ENCODE measurements at places on chromosomes 4 and X.

DNA sequence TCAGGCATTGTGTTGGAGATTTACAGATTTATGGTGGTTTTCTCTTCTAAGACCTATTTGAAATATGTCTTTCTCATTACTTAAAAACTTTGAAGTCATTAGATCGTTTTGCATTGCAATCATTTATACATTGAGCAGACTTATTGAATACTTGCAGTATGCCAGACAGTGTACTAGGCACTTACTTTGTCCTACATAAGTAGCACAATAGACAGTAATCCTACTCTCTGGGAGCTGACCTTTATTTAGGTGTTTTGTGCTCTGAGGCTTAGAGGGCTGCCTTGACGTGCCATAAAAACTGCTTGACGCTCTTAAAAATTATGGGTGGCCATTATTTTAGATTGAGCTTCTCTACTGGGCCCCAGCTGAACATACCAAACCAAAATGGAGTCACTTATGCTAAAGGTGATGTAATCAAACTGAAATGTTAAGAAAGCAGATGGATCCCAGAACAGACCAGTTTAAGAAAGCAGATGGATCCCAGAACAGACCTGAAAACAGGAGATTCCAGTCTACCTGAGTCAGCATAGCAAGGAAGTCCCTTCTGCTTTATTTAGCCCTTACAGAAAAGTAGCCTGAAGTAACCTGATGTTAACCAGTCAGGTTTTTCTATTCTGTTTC is 42.4 kb downstream of the PTTG2 start:
- no peak for DNase-seq

GRCh38 chr4:154658680-154659405 is 46.4 kb upstream of the FGG start:
- DNase-seq = no peak

DNA sequence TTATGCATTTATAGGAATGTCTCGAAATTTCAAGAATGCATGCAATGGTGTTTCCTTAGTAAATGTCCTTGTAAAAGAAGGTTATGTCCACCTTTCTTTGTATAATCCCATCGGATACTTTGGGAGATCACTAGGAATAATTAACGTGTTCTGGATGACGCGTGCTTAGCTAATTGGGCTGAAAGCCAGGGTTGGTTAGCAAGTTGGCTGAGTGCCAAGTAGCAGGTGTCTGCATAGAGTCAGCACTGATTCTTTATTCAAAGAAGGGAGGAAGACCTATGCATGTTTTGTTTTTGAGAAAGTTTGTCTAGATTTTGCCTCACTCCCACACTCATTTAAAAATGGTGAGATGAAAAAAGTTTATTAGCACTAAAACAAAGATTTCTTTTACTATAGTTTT is 144.6 kb downstream of the SOX3 start:
- DNase-seq = no peak

GRCh38 chr4:31598639-31599038 is 878.5 kb downstream of the PCDH7 start:
- DNase-seq = no peak

- no peak for DNase-seq
Observed at GRCh38 chrX:81316163-81316562, 114.3 kb downstream of the SH3BGRL start.

DNA sequence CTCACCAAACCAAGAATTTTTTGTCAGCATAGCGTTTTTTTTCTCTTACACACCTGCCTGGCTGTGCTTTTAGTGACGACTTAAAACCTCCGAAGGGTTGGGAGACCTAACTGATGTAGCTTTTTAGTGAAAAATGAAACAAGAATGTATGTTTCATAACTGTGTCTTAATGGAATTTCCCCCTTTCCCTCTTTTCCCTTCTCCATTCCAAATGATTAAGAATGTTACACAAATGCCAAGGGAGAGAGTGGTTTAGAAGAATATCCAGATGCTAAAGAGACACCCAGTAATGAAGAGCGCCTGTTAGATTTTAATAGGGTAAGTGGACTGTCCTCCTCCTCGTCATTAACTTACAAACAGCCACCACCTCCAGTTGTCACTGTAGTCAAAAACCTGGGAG is 33.2 kb upstream of the TBC1D14 start:
- no peak for DNase-seq

DNA sequence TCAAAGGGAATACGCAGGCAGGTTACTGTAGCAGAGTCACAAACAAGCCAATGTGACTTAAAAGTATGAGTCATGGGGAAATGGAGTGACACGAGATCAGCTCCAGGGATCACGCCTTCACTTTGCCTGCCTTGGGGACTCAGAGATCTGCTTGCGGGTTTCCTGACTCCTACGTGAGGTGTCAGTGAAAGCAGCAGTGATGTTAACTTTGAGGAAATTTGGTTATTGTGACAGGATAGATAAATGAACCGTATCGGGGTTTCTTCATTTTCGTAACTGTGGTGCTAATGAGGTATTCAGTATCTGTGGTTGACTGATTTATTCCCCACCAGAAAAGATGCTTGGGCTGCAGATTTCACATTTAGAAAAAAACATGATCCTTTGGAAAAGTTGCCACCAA is 383.3 kb upstream of the ZFP42 start:
- DNase-seq = no peak

DNA sequence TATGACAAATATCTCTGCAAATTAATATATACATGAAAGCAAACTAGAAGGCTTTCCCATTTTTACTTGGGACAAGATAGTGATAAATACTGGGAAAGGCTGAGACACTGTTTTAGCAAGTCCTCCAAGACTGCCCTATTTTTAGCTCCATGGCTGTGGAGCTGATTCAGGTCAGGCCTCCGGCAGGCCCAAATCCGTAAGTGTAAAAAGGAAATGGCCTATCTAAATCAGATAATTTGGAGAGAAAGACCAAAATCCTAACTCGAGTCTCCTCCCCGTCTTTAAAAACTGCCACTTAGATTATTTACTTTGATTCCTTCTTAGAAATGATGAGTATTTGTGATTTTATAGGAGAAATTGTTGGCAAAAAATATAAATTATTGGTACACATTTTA is 2.9 kb downstream of the OTUD4 start:
- DNase-seq = no peak

DNA sequence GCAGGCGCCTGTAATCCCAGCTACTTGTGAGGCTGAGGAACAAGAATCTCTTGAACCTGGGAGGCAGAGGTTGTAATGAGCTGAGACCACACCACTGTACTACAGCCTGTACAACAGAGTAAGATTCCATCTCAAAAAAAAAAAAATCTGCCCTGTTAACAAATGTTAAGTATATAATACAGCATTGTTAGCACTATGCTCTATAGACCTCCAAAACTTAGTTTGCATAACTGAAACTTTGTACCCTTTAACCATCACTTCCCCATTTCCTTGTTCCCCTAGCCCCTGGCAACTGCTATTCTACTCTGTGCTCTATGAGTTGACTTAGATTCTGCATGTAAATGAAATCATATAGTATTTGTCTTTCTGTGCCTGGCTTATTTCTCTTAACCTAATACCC is 76.7 kb downstream of the TAB3 start:
- DNase-seq = no peak

- no peak for DNase-seq
Observed at GRCh38 chr4:52192721-52193135, 141.6 kb downstream of the SPATA18 start.

DNA sequence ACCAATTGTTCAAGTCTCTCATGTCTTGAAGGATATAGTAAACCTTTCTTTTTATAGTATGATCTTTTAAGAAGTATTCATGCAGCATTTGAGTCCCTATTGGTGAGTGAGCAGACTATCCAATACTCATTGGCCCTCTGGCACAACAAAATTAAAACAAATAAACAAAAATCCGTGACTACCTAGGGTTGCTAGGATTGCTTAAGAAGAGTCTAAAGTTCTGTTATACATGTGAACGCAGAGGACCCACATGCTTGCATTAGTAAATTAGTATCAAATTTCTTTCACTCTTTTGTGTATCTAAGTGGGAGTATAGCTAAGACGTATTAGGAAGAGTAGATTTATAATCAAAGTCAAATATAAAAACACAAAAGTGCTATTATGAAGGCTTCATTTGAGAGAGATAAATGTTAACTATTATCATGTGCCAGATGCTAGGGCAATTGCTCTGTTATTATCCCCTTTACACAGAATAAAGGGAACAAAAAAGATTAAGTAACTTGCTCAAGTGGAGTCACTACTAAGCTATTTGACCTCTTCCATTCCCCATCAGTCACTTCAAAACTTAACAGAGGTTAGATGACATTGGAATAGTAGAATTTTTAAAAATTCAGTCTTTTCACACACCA is 29.2 kb upstream of the LARP1B start:
- no peak for DNase-seq

DNA sequence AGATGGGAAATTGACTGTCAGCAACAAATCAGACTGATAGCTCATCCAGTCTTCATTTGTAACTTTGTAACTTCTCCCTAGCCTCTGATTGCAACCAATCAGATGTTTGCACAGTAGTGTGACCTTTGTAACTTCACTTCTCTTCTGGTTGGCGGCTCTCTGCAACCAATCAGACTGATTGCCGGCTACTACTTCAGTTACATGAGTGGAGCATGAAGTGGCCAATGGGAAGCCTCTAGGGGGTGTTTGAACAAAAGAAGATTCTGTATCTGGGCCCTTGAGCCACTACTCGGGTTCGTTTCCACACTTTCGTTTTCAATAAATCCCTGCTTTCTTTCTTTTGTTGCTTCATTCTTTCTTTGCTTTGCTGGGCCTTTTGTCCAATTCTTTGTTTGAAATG is 1285.8 kb downstream of the TECRL start:
- DNase-seq = no peak

- DNase-seq = no peak
Observed at GRCh38 chrX:41512394-41512793, 65.3 kb downstream of the NYX start.

DNA sequence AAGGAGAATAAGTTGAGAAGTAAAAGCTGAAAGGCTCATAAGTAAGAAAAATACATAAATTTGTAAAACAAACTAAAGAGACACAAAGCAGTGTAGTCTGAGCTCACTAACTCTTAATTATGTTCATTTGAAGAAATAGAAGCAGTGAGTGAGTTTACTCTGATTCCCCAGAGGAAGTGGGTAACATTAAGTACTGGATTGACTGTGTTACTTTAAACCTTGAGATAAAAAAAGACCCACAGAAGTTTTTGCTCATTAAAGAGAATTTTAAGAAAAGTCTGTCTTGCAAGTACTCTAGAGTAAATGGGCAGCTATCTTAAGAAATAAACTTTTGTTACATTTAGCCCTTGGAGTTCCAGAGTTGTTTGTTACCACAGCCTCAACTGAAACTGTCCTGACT is 2466.9 kb downstream of the PCDH7 start:
- DNase-seq = no peak
